ENCODE measurements at places on chromosomes 12 and 14. TPM values are rescaled to one million over a fixed set of nuclear protein-coding genes. Genes with fewer than 3 reads are reported as not detected.

VTI1B gene
- 120 TPM for total RNA-seq

PLEKHH1 gene
- total RNA-seq, result 54.0 TPM

RNU4-1 gene
- 2,662 TPM for total RNA-seq

ADAM21 gene
- not detected for total RNA-seq

TBX3 gene
- 5.6 TPM for total RNA-seq

LUM gene
- 17.4 TPM for total RNA-seq

ZNF26 gene
- total RNA-seq, result 8.4 TPM

E2F7 gene
- total RNA-seq, result 3.3 TPM

FOXG1 gene
- total RNA-seq, result not detected
